ENCODE measurements at places on chromosomes 2 and 18.

DNA sequence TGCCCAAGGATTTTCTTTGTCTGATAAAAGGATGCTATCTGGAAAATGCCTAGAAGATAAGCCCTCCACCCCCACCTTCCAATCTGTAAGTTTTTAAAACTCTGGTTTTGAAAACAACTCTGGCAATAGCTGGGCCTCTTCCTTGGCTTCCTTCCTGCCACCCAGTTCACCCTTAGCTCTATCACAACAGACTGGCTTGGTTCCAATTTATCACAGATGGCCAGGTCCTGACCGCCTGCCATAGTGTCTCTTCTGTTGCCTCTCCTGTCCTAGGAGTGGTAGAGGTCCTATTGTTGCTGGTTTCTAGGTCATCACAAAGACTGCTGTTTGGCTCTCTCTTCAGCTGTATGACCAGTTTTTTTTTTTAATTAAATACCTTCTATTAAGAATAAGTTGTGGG lies 1727.9 kb upstream of the SLC39A10 start:
- no peak for DNase-seq

GRCh38 chr18:50195689-50196088 lies 742 bp upstream of the MYO5B start:
- DNase-seq: no peak

- DNase-seq: no peak
These were observed 462.1 kb downstream of the ERBB4 start for GRCh38 chr2:212076456-212076855.

DNA sequence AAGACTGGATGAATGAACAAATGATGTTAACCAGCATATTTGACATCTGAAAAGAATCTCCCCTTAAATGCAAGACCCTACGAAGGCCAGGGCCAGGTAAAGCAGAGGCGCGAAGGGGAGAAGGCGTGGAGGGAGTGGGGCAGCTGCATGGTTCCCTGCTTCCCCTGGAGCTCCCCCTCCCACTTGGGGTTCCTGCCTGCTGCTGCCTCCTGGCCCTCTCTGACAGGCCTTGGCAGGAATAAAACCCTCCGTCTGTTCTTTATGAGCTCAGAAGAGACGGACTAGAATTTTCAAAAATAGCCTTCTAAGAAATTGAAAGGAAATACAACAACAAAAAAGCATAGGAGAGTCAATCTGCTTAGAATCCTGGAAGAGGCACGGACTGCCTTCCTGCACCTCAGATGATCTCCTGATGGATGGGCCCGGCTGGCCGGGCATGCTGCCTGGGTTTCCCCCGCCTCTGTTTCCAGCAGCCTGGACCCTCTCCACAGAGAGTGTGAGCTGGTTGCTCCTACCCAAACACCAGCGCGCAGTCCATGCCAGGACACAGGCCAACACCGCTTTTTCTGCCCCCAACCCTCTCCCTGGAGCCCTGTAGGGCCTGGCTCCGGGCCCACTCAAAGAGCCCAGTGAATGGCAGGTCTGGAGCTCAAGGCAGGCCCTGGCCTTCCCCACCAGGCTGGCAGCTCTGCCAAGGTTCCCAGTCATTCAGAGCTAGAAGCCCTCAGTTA lies 23.9 kb downstream of the CFAP65 start:
- no peak for DNase-seq
